Left colon (tissue), 2 donors: ENCODE measurements at places on chromosomes 11 and 22. TPM values are rescaled to one million over a fixed set of nuclear protein-coding genes. Genes with fewer than 3 reads are reported as not detected.

- no peak for DNase-seq
Measured at GRCh38 chr22:28229566-28230485, 310.8 kb upstream of the PITPNB start.

The SLC25A18 gene
- total RNA-seq = not detected

GRCh38 chr11:110601936-110602335 is 110.3 kb downstream of the ARHGAP20 start:
- no peak for DNase-seq

The FAM83F gene
- 35.3 TPM for total RNA-seq

- DNase-seq = no peak
Measured at GRCh38 chr11:90178751-90179150, 44.1 kb downstream of the CHORDC1 start.

The C11orf16 gene
- not detected for total RNA-seq

The HOATZ gene
- not detected for total RNA-seq

DNA sequence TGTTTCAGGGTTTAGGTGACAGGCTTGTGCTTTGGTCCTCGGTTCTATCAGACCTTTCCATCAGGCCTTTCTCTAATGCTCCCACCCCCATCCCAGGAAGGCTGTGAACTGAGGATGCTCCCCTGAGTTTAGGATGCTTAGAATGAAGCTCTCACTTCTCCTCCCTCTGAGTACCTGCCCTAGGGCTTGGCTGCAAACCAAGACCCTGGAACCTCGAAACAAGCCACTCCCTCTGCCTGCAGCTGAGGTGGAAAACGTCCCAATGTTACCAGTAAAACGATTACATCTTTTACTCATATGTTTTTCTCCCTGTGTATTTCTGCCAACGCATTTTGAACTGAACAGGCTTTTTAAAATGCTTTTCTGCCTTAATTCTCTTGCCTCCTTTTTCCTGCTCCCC is 54.5 kb upstream of the BMAL1 start:
- DNase-seq = no peak

DNA sequence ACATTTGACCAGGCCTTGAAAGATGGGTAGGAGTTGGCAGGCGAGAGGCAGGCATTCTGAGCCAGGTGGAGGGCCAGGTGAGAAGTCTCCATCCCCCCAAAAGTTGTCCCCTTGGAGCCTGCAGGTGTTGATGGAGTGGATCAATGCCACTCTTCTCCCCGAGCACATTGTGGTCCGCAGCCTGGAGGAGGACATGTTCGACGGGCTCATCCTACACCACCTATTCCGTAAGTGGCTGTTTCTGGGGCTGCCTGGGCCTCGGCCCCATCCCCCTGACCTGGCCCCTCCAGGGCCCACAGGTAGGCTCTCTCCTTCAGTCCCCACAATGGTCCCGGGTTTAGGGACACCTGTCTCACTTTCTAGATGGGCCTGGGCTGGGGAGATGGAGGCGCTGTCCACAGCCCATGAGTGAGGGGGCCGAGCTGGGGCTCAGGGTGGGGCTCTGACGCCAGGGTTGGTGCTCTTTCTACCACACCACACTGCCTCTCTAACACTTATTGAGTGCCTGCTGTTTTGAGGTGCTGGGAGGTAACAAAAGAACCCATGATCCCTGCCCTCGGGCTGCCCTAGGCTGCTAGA is 7.0 kb downstream of the PARVG start:
- DNase-seq = no peak

The SLC6A5 gene
- total RNA-seq = not detected

DNA sequence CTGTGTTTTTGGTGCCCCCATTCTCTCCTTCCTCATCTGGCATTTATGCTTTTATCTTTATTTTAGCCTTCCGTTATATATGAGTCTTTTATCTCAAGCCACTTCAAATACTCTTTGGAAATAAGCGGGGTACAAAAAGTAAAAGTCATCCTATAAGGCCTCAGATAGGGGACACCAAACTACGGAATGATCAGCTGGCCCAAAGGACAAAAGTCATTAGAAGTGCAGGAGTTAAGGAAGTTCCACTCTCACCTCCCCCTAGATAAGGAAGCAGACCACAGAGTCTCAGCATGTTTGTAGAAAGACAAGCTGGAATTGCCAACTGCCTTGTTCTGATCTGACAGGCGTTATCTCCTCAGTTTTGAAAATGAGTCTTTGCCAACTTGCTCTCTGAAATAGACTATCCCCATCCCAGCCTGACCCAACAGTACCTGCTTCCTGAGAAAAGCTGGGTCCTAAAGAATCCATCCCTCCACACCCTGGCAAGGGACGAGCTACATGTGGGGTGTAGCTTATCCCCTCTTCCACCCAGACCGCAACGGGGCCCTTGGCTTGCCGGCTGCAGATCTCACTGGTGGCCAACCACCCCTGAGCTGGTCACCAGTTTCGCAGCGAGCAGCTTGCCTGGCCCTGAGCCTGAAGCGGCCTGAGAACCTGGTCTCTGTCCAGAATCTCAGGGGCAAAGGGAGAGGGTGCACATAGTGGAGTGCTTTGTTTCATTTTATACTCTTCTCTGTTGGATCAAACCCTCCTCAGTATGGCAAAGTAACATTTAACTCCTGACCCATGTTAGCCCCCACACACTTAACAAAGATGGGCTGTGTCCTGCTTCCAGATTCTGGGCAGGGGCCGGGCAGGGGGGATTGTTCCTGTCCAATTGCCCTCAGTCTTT is 13.8 kb downstream of the FADS2 start:
- DNase-seq = no peak

The SDHD gene
- total RNA-seq = 215 TPM

GRCh38 chr22:44595841-44596341 is 97.9 kb upstream of the RTL6 start:
- DNase-seq = no peak

The HSPA8 gene
- total RNA-seq = 705 TPM

The DRD4 gene
- 1.9 TPM for total RNA-seq

DNA sequence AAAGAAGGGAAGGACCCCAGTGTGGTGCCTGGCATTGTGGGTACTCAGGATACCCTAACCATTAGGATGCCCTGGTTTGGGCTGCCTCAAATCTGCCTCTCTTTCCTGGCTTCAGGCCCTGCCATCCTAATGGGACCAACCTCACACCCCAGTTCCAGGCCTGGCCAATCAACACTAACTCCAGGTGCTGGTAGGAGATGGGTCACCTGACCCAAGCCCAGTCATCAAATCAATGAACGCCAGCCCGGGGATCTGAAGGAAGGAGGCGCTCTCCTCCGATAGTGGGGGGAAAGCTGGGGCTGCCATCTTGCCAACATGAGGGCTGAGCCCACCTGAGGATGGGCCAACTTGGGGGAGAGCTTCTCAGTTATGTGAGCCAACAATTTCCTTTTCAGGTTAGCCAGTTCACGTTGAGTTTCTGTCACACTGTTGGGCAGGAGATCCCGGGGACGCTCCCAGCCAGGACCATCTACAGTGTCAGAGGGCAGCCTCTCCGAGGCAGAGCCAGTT is 12.7 kb downstream of the MFNG start:
- DNase-seq = no peak

DNA sequence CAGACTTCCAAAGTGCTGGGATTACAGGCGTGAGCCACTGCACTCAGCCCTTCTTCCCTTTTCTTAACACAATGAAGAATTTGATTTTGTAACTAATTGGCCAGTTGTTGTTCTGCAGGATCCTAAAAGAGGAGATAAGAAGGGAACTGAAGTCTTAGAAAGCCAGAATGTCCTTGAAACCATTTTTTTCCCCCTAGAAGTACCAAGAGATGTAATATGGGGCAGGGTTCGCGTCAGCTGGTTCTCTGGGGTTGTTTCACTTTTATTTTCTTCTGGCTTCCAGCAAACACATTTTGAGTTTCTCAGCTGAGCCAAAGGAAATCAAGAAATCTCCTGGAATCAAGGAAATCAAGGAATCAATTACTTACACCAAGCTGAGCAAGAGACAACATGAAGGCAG is 7.6 kb upstream of the NUCB2 start:
- DNase-seq = no peak

- DNase-seq = no peak
Measured at GRCh38 chr11:36452961-36453360, 57.1 kb downstream of the TRAF6 start.
